ENCODE measurements at places on chromosomes 1 and 21. TPM values are rescaled to one million over a fixed set of nuclear protein-coding genes. Genes with fewer than 3 reads are reported as not detected.
A peak's percentile ranks its signal among the peaks of the same experiment; 100 is the strongest.

GRCh38 chr1:9352377-9353134 is 59.9 kb downstream of the SPSB1 start:
- no peak for DNase-seq

- no peak for DNase-seq
Observed at GRCh38 chr1:41861535-41862383, 57.0 kb downstream of the HIVEP3 start.

- DNase-seq: no peak
Observed at GRCh38 chr1:198364471-198364870, 176.0 kb downstream of the ATP6V1G3 start.

GRCh38 chr1:87204441-87204840 is 124.2 kb upstream of the LMO4 start:
- DNase-seq: no peak

DNA sequence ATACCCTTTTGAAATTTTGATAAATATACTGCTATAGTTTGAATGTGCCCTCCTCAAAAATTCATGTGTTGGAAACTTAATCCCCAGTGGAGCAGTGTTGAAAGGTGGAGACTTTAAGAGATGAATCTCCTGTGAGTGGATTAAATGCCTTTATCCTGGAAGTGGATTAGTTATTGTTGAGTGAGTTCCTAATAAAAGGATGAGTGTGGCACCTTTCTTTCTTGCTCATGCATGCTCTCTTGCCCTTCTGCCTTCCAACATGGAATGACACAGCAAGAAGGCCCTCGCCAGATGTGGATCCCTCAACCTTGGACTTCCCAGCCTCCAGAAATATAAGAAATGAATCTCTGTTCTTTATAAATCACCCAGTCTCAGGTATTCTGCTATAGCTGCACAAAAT is 51.8 kb downstream of the CD160 start:
- DNase-seq: no peak

GRCh38 chr1:4047666-4048065 is 147.6 kb upstream of the C1orf174 start:
- no peak for DNase-seq

DNA sequence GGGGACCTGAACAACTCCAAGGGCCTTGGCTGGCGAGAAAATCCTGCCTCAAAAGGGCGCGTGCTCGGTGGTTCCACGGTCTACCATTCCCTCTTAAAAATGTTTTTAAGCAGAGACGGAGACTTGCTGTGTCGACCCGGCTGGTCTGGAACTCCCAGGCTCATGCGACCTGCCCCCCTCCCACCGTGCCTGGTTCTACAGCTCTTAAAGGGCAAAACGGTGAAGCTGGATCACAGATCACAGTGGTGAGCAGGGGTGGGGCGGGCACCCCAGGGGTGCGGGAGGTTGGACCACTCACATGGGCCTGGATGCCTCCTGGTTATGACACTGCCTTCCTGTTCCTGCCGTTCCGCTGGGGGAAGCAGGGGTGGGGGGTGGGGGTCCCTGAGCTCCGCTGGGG is 4.2 kb upstream of the C1orf159 start:
- peak; percentile 17 for DNase-seq

DNA sequence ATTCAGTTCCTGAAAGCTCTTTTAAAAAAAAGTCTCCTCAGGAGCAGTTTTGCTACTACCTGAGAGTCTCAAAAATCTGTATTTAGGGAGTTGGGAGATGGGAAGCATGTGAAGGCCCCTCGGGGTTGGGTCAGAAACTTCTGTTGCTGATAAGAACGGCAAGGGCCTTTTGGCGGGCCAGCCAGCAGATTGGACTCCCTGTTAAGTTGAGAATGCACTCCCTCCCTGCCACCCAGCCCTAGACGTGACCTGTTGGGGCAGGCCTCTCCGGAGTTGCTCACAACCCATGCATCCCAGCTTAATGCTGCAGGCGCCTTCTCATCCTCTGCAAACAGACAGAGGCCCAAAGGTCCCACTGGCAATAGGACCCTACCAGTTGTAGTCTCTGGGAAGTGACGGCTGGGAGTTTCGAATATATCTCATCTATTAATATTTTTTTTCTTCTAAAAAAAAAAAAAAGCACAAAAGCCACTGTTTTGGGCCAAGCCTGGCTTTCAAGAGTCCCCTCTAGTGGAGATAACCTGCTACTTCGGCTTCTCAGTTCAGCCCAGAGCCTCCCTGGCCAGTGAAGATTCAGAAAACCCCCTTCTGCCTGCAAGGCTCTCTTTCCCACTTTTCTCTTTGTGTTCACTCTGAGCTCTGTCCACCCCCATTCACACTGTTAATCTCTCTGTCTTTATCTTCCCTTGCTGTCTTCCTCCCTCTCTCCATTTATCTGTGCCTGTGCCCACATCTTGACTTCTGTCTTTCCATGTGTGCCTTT is 5.3 kb downstream of the PLXNA2 start:
- DNase-seq: no peak

GRCh38 chr1:9135073-9135836 is 6.4 kb upstream of the GPR157 start:
- DNase-seq: no peak

GRCh38 chr1:50135716-50136115 is 27.0 kb downstream of the ELAVL4 start:
- DNase-seq: no peak

DNA sequence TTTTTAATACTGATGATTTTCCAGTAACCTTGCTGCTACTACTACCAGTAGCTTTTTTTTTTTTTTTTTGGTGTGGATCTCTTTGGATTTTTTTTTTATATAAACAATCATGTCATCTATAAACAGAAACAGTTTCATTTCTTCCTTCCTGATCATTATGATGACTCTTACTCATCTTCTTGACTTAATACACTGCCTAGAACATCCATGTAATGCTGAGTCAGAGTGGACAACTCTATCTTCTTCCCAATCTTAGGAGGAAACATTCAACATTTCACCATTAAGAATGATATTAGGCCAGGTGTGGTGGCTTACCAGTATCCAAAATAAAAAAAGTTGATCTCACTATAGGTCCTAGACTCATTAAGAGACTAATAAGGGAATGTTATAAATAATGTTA is 69.1 kb downstream of the RUSC1 start:
- no peak for DNase-seq

DNA sequence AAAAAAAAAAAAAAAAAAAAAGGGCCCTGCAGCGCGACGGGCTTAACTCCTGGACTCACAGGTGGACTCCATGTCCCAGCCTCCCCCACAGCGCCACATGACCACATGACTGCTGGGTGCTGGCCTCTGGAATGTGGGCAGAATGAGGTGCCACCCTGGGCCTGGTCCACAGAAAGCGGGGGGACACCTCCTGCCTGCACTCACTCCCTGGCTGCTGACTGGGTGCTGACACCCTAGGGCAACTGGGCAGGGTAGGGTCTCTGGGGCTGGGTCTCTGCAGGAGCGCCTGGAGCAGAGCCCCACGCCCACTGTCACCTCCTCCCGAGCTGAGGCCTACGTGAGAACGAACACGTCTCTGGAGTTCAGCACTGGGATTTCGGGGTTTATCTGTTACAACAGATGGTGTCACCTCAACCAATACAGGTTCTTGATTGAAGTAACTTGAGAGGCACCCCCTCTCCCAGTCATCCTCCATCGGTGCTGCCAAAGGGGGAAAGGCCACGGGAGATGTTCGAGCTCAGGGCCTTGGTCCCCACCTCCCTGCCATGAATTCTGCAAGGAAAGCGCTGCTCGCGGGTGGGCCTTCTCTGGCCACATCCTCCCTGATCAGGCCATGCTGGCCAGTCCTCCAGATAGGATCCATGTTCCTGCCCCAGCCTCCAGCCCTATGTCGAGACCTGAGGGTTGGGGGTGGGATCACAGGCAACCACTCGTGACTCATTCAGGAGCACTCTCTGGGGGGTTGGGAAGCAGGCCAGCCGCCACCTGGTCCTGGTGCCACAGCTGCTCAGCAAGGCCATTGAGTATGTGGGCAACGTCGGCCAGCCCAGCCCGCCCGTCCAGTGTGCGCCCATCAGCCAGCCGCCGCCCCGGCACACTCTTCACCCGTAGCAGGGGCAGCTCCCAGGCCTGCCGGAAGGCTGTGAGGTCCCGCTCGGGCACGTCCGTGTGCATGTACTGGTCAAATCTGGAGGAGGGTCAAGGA is 5.4 kb downstream of the CPLANE2 start:
- peak; percentile 37 for DNase-seq

- no peak for DNase-seq
Observed at GRCh38 chr21:41616031-41616591, 108.2 kb upstream of the TMPRSS2 start.

DNA sequence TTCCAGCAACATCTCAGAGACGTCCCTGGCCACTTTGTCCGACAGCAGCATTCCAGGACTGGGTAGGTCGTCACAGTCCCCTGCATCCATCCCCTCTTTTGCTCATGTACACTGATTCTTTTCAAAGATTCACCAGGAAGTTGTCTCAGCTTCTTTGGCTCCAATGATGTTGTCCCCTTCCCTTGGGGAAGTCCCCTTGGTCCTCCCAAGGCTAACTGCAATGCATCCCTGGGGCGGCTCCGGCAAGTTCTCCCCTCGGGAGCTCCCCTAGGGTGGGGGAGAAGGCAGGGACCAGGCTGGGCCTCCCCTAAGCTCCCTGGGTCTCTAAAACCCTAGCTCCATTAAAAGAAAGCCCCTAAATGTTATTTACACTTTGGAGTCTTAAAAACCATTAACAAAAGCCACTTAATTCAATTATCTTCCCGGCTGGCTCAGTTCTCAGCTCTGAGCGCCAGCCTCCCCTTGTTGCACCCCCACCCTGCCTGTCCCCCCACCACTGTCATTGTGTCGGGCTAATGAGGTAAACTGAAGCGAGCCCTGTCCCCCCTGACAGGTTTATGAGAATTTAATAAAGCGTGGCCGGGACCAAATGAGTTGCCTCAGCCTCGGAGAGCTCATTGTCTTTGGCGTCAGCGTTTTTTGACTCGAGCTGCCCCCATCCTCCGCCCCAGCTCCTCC is 25.3 kb downstream of the KNCN start:
- DNase-seq: no peak

DNA sequence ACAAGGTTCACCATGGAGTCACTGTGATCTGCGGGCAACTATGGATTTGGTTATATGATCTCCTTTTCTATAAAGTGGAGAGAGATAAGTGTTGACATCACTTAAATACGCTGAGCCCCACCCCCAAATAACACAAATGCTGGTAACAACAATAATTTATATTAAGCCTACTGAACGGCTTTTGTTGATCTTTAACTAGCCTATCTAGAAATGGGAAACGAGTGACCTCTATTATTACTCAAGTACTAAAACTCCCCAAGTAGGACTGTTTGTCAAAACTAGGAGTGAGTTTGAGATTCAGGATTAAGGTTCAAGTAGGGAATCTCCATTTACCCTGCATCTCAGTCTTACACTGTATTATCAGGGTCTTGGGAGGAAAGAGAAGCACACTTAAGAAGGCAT is 52.2 kb downstream of the MAP3K7CL start:
- DNase-seq: no peak

- no peak for DNase-seq
Observed at GRCh38 chr21:45283611-45284455, 3.9 kb downstream of the POFUT2 start.

DNA sequence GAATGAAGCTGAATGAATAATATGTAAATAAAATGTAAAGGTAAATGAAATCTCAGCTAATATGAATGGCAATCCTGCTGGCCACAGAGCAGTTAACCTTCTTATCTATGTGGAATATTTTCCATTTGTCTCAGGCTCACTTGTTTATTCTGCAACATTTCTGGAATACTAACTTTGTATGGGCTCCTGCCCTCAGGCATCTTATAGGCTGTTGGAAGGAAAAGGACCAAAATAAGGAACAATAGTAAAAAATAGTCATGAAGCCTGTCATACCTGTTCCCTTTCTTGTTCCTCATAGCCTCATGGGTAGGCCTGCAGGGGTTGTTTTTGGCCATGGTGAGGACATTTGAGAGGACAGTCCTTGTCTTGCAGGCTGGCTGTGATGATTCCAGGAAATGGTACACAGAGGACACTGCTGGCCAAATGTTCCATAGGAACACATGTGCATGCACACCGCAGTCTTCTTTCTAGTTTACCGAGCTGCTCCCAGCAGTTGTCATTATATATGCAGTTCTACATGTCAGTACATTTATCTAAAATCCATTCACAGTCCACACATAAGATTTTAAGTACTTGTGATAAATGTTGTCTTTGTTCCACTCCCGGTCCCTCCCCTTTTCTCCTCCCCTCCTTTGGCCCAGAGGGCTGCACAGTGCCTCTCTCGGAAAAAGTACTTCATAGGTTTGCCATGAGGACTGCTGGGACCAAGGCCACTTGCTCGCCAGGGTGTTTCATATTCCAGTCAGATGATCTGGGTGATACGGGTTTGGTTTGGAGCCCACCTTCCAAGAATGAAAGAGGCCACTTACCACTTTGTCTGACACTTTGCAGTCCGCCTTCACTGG is 15.2 kb upstream of the KCNQ4 start:
- no peak for DNase-seq

DNA sequence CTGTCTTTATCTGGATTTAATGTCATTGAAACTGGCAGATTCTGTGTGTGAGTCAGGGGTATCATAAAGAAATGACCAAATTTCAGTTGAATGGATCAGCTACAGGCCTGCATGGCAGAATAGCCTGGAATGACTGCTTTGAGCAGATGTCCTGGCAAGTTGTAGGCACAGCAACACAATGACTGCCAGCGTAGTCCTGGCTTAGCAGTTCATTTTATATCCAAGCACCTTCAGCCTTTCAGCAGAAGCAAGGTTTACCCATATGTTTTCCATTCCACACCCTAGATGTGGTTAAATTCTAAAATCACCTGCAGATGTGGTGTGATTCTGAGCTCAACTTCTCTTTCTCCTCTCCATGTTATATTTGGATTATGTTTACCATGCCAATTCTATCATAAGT is 22.3 kb upstream of the PTGFR start:
- DNase-seq: no peak

The TACSTD2 gene
- not detected for total RNA-seq

The OR2T35 gene
- not detected for total RNA-seq

The INKA2 gene
- total RNA-seq: 28.4 TPM

The SIM2 gene
- not detected for total RNA-seq

The PTGFR gene
- 0.73 TPM for total RNA-seq

The HHAT gene
- 1.5 TPM for total RNA-seq

The EFNA1 gene
- 41.5 TPM for total RNA-seq

The DNAJC28 gene
- total RNA-seq: 5.7 TPM

The AMPD1 gene
- total RNA-seq: not detected
